ENCODE measurements at places on chromosomes 16 and 17.
A peak's percentile ranks its signal among the peaks of the same experiment; 100 is the strongest.

DNA sequence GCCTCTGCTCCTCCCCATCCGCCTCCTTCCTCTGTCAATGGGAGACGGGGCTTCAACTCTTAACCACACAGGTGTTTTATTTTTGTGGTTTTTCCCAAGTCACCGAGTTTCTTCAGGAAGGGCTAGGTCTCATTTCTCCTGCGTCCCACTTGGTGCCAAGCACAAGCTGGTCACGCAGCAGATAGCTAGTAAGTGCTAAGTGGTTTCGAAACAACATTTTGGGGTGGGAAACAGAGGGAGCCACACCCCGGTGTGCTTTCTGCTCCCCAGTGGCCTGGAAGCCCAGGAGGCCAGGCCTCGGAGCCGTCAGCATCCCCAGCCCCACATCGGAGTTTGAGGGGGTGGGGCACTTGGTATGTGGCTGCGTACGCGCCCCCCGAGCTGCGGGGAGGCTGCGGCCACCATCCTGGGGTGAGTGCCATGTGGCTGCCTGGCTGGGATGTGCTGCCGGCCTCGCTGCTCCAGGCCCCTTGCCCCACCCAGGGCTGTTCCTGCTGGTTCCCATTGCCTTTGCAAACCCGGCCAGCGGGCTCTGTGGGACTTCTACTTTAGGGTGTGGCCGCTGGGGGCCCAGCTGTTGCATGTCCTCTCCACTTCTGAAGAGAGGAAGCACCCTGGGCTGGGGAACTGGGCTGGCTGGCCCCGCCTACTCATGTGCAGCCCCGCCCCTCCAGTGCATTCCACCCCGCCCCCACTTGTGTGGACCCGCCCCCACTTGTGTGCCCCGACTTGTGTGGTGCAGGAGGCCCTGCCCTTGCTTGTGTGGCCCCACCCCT is 55.6 kb downstream of the BAIAP2 start:
- peak; percentile 22 for DNase-seq

DNA sequence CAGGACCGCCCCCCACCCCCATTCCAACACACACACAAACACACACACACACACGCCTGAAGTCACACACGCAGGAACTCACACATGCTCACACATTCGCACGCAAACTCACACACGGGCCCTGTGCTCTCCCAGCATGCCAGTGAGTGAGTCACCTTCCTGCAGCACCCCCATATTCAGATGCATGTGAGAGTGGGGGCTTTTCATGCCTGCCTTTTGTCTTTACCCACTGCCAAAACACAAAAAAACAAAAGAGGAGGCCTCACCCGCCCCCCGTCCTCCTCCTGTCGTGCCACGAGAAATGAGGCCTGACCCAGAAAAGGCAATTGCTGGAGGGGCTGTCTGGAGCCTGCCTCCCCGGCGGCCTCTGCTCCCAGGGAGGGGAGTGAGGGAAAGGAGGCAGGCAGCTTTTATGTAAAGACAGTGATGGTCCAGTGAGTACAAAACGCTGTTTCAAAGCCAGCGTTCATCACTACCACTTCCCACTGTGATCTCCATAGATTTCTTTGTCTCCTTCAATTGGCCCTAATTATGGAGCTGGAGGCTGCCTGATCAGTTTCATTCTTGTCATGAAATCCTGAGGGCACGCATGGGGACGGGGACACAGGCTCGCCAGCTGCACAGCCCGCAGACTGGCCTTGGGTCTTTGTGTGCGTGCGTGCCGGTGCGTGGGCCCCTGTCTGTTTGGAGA is 29.5 kb upstream of the GSE1 start:
- peak; percentile 36 for DNase-seq

GRCh38 chr17:66791347-66791746 is 43.6 kb upstream of the CACNG5 start:
- no peak for DNase-seq

DNA sequence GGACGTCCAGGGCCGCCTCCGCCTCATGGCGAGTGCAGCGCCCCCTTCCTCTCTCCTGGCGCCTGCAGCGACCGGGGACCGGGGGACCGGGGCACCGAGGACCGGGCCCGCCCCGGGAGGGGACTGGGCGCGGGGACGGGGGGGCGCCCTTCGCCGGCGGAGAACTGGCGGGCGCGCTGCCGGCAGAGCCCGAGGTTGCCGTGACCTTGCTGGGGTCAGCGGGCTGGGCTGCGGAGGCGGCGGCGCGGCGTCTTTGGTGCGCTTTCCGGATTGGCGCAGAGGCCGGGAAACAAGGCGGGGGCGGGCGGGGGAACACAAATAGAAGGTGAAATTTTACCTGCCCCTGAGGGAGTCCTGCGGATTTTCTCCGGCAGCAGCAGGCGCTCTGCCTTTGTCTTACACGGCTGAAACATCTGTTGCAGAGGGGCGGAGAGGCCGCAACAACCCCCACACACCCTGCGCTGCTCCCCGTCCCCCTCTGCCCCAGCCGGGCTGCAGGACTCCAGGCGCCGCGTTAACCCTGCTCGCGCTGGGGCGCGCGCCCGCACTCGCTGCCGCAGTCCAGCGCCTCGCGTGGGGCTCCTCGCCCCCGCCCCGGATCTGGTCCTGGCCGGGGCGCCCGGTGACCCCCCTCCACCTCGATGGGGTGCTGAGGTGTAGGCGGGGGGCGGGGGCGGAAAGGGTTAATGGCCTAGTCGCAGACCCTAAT is 53.5 kb downstream of the SREBF1 start:
- peak; percentile 72 for DNase-seq

- DNase-seq = no peak
Observed at GRCh38 chr17:71023249-71024030, 854.1 kb downstream of the KCNJ2 start.

- no peak for DNase-seq
Observed at GRCh38 chr17:64574646-64575045, 67.9 kb downstream of the CEP95 start.

DNA sequence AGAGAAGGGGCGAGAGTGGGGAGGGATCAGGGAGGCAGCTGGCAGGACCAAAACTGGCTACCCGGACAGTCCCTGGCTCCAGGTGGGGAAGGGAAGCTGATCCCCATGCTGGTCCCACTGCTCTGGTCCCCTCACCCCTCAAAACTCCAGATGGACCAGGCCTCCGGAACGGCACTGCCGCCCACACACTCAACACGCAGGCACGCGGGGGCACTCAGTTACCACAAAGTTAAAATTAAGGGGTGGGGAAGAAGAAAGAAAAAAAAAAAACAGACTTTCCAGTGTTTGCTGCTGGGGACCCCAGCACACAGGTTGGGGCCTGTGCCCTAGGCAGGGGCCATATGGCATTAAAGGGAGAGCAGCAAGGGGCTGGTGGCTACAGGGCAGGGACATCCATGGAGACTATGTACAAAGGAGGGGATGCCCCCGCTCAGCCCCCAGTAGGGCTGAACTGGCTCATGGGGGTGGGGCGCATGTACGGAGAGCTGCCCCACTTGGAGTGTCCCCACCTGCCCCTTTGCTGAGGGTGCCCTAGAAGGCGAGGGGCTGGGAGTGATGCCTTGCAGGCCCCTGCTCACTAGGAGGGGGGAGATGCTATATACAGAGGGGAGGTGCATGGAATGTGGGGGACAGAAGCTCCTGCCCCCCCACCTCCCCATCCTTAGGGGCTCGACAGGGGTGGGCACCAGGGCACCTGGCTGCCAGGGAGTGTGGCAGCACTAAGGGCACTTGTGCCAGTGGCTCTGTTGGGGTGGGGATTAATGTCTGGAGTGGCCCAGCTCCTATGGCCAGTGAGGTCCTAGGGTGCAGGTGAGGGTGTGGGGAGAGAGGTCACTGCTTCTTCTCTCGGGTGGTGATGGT is 5.6 kb downstream of the TP53I13 start:
- no peak for DNase-seq

- DNase-seq = no peak
Observed at GRCh38 chr17:68326681-68327080, 35.4 kb downstream of the ARSG start.

DNA sequence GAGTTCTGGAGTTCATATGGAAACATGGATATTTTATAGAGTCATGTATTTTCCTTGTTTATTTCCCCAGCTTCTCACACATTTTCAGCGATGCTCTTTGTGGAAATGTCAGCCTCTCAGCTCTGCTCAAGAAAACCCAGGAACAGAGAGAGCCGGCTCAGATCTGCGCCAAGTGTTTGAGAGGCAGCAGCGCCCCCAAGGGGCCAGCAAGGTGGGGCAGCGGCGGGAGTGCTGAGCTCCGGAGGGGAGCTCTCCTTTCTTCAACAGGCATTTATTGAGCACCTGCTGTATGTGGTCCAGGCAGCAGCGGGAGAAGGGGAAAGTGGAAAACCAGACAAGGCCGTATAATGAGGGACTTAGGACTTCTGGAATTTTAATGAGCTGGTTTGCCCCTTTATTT is 421.1 kb upstream of the C16orf82 start:
- peak; percentile 39 for DNase-seq

DNA sequence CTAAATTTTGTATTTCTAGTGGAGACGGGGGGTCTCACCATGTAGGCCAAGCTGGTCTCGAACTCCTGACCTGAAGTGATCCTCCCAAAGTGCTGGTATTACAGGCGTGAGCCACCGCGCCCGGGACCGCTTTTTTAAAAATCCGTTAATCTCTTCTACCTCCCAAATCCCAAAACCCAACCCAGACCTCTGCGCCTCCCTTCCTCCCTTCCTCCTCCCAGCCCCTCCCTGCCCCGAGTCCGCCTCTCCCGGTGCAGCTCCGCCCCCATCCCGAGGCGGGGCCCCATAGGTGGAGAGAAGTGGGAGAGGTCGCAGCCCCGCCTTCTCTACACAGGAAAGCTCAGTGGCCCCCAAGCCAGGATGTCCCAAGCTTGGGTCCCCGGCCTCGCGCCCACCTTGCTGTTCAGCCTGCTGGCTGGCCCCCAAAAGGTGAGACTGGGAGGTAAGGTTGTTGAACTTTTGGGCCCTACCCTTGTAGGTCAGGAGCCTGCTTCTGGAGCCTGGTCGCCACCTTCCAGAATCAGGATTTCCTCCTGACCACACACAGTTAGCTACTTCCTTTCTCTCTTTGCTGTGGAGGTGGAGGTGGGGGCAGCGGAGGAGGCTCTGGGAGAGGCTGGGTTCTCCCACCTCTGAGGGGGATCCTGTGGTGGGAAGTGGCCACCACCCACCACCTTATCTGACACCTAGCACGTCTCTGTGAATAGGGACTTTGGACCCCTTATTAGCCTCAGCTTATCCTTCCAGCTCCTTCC is at the start of gene TMEM92:
TSS of gene TMEM92 (plus strand) at position 325 of the 755 bp plus-strand sequence. CDS start at position 361, 36 bp downstream.
- DNase-seq = no peak

DNA sequence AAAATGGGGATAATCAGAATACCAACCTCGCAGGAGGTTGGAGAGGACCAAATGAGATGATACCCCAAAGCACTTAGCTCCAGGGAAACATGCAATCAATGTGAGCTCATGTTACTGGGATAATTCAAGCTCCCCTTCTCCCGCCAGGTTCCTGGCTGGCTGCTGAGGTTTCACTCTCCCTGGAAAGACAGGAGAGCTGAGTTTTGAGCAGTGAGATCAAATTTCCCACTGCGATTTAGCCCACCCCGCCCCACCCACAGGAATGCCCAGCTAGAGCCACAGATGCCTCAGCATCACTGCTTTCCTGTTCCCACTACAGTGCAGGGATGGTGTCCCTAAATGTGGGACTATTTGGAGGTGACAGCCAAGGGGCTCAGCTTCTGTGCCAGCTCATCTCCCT is 56.7 kb downstream of the ZNF423 start:
- DNase-seq = no peak

- peak; percentile 78 for DNase-seq
Observed at GRCh38 chr17:34998205-34998604, 17.9 kb downstream of the LIG3 start.

DNA sequence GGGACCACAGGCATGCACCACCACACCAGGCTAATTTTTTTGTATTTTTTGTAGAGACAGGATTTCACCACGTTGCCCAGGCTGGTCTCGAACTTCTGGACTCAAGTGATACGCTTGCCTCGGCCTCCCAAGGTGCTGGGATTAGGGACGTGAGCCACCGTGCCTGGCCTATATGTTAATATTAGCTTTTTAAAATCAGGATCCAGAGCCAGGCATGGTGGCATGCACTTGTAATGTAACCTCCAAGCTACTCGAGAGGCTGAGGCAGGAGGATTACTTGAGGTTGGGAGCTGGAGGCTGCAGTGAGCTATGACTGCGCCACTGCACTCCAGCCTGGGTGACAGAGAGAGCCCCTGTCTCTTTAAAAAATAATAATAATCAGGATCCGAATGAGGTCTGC is 8.5 kb upstream of the ADCY7 start:
- DNase-seq = no peak

GRCh38 chr17:47846716-47847340 is 4.1 kb downstream of the SP6 start:
- DNase-seq = no peak

GRCh38 chr16:69838489-69838888 is 76.4 kb downstream of the WWP2 start:
- DNase-seq = no peak

DNA sequence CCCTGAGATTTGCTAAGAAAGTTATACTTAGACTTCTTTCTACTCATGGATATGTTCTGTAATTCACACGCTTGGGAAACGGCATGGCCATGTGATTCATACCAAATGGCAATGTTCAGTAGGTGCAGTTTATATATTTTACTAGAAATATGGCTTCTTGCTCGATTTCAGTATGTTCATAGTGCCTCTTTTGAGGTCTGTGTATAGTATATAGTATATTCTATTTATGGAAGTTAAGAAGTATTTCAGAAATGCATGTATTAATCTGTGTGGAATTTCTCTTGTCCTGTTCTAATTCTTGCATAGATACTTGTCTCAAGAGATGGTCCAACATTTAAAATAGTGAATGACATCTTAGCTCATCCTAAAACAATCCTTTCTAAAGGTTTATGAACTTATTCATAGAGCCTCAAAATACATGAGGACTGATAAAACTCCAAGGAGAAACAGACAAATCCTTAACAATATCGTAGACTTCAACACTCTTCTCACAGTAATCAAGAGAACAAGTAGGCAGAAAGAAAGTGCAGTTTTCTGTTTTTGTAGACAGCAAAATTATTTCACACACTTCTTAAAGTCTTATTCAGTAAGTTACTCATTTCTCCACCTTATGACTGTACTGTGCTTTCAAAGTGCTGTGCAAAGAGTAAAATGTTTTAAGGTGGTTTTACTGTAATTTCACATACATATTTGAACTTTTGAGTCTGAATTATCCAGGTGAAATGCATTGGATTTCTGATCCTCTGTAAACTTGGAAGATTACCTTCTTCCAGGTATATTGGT is 11.1 kb downstream of the BPTF start:
- no peak for DNase-seq

DNA sequence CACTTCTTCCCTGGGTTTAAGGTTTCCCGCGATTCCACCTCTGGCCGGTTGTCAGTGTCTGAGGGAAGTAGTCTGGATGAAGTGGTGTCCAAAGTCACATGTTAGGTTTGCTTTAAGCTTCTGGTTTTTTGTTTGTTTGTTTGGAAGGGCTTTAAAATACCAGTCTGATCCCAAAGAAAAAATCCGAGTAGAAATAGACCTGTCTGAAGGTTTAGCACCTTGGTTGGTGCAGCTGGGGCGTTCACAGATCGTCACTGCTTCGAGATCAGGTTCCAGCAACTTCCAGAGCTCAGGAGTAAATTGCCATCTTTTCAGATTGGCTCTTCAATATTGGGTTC is 567 bp downstream of the TMEM97 start:
- DNase-seq = no peak

- DNase-seq = no peak
Observed at GRCh38 chr16:6861135-6861814, 471.4 kb upstream of the RBFOX1 start.
